CD4-positive, alpha-beta T cell treated with Interleukin-4 for 1 hour (primary cell): ENCODE measurements at places on chromosomes 13 and 19.

DNA sequence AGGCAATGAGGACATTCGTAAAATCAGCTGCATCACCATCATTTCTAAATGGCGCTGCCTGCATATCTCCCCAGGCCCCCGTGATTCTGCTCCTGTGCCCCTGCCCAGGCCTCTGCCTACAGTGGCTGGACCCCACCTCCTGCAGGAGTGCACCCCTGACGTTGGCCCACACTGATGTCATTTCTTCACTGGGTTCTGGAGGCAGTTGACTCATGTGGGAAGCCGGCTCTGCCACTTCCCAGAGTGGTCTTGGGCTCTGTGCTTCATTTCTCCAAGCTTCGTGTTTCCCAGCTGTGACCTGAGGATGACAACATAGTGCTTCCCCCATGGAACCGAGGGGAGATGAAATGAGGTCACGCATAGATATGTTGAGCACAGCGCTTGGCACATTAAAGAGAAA lies 19.9 kb downstream of the CCNE1 start:
- no peak for DNase-seq

GRCh38 chr13:109998684-109999533 lies 212.5 kb upstream of the IRS2 start:
- DNase-seq = no peak

DNA sequence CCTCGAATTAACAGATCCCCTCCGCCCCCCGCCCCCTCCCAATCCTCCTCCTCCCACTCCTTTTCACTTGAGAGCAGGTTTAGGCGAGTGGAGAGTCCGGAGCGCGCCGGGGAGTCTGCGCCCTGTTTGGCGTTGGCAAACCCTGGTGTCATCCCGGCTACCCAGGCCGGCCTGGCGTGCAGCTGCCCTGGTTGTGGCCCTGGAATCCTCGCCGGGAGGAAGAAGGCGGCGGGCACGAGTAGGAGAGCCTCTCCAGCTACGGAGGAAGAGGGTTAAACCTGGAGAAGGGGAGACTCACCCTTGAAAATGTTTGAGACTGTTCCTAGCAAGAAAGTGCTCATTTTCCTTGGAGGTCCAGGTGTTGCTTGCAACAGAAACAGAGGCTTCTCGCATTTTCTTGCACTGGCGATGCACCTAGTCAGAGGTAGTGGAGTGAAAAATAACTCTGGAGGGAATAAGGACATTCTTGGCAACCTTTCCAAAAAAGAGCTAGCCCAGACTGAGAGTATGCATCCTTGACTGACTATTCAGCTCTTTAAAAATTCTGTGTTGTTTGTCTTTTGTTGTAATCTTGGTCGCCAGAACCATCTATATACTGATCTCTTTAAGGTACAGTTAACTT lies 1.3 kb upstream of the SOX21 start:
- DNase-seq = no peak

GRCh38 chr13:19183676-19184075 lies 2.1 kb upstream of the TUBA3C start:
- no peak for DNase-seq

DNA sequence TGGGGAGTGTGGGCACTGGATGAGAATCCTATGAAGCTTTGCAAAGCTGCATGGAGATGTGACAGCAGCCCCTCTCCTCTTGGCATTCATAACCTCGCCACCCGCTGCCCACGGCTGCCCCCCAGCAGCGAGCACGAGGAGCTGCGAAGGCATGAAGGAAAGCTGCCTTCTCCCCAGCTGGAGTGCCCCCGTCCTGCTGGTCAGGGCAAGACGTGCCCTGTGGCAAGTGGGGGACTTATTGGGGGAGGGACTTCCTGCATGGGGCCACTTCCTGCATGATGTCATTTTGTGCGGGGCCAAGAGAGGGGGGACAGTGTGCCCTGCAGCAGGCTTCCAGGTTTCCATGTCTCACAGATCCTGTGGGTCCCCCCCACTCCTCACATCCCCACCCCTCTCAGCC lies 85.9 kb downstream of the TSHZ3 start:
- no peak for DNase-seq

DNA sequence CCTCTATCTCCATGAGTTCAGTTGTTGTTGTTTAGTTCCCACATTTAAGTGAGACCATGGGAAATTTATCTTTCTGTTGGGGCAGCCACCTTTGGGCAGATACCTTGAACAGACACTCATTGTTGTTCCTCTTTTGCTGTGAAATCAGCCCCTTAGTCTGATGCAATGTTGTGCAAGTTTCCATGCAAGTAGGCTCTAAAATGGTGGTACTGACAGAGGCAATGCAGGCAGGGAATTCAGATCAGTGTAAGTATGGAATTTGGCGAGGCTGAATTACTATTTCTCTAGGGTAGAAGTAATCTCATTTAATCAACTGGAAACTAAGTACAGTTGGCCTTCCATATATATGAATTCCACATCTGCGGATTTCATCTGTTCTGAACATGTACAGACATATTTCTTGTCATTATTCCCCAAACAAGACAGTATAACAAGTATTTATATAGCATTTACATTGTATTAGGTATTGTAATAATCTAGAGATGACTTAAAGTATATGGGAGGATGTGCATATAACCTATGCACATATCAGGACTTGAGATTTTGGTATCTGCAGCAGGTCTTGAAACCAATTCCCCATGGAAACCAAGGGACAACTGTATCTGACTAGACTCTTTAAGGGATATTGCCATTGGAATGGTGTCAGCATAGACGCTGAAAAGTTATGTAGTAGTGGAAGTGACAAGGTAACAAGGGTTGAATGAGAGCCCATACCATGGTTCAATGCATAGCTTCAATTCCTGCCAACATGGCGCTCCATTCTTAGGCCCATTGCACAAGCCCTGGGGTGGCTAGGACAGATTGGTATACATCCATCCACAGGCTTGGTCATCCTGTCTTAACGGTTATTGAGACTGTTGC lies 281.5 kb upstream of the HTR2A start:
- DNase-seq = no peak

DNA sequence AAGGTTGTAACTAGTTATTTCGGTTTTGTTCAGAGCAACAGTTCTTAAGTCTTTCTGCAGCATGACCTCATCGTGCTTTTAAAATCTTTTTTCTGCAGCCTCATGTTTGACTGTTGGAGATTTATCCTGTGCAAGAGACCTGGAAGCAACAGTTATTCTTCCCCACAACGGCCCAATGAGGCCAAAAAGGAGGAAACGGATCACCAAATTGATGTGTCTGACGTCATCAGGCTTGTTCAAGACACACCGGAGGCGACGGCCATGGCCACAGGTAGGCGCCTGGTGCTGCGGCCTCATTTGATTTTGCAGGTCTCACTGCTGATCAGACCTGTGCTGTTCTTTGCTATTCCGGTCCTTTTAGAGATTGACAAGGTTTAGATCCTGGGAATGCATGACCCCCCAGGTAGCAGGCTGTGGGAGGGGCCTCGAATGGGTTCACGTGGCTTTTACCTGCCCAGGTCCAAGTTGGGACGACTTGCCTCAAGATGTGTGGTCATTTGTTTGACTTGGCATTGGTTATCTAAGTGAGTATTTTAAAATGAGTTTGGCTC lies 66.8 kb upstream of the MCF2L start:
- no peak for DNase-seq

- no peak for DNase-seq
Measured at GRCh38 chr19:30069535-30070197, 127.6 kb downstream of the URI1 start.

GRCh38 chr19:1472231-1473084 lies 6.6 kb downstream of the C19orf25 start:
- DNase-seq = no peak

GRCh38 chr13:38981096-38981495 lies 9.5 kb downstream of the STOML3 start:
- DNase-seq = no peak

GRCh38 chr13:94711561-94712286 lies 621 bp downstream of the SOX21 start:
- no peak for DNase-seq

DNA sequence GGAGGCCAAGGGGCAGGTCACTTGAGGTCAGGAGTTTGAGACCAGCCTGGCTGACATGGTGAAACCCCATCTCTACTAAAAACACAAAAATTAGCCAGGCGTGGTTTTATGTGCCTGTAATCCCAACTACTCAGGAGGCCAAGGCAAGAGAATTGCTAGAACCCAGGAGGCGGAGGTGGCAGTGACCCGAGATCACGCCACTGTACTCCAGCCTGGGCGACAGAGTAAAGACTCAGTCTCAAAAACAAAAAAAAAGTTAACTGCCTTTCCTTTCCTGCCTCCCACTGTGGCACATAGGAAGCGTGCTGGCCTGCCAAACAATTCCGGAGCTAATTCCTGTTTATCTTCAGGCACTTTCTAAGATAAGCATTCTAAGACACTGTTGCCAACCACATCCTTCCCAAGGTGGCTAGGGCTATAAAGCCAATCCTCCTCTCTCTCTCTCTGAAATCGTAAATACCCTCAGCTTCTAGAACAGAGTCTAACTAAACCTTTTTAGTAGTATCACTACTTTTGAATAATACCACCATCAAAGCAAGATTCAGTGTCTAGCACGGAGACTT lies 21.6 kb downstream of the SLC25A30 start:
- no peak for DNase-seq

DNA sequence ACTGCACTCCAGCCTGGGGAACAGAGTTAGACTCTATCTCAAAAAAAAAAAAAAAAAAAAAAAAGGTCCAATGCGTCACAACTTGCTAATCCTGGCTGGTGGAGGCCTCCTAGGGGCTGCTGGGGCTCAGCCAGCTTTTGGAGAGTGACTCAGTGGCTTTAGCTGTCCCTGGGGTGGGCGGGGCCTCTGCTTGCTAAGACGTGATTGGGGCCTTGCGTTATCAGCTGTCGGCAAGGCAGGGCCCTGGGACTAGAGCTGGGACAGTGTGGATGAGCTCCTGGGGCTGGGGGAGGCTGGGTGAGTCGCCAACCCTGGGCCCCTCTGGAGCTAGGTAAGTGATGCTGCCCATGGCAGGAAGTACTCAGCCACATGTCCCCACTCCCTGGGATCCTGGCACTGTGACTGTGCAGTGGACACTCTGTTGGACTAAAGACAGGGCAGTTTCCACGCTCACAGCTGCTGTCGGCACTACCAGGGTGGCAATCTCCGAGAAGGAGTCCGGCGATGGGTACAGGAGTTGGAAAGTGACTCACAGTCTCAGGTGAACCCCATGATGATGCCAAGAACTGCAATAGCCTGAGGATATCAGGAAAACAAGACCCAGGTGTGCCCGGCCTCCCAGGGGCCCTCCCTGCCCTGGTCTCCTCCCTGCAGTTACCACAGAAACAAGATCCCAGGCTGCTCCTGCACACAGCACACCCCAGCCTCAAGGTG lies 32.2 kb downstream of the F2RL3 start:
- no peak for DNase-seq

GRCh38 chr13:25775275-25775674 lies 276.5 kb downstream of the SHISA2 start:
- DNase-seq = no peak

GRCh38 chr19:8478598-8478997 lies 23.8 kb downstream of the PRAM1 start:
- DNase-seq = no peak

GRCh38 chr13:63288576-63288975 lies 1872.9 kb upstream of the PCDH20 start:
- no peak for DNase-seq

DNA sequence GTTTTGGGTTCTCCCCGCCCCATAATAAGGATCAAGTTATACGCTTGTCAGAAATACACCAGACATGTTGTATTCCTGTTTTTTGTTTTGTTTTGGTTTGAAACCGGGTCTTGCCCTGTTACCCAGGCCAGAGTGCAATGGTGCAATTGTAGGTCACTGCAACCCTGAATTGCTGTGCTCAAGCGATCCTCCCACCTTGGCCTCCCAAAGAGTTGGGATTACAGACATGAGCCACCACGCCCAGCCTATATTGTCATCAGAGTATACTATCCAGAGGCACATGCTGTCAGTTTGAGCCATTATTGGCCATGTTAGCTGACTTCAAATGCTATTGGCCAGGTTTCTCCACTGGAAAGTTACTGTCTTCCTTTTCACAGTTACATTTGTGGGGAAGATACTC lies 9.8 kb downstream of the SAFB start:
- DNase-seq = no peak

DNA sequence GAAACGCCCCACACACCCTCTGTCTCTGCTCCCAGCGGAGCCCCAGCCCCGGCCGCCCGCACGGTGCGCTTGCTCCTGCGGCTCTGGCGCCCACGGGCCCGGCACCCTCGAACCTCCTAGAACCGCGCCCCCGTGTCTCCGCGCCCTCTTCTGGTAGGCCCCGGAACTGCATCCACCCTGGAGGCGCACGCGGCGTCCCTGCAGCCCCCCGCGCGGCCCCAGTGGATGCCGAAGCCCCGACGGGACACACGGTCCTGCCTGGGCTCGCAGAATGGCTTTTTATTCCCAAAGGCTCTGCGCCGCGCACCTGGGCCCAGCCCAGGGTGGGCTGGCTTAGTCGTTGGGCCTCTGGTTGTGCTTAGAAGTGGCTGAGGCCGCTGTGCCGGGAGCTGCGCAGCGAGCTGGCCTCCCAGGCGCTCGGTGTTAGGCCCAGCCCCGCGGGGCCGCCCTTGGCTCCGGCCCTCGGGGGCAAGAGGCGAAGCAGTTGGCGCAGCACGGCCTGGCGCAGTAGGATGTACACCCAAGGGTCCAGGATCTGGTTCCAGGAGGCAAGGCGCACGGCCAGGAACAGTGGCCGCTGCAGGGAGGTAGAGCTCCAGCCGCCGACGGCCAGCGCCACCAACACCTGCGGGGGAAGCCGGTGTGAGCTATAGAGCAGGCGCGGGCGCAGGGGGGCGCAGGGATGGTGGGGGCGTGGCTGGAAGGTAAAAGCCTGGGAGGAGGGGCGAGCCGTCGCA lies 2.8 kb downstream of the PTGER1 start:
- peak; percentile 79 for DNase-seq

GRCh38 chr13:114067381-114067885 lies 65.0 kb downstream of the RASA3 start:
- peak; percentile 29 for DNase-seq

DNA sequence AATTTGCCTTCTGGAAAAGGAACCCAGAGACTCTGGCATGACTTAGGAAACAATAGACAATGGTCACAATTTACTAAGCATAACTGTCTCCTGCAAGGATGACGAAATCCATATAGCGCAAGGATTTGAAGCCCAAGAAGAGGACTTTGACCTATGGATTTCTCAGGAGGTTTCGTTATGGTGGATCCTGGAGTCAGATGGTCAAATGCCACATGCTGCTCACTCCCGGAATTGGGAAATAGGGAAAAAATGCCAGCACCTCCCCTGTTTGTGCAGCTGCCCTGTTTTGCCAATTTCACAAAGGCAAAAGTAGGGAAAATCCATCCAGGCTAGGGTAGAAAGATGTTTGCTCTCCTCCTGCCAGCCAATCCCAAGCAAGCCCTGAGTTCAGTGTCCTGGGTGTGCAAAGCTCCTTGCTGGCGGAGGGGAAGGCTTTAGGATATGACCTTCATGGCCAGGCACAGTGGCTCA lies 23.4 kb downstream of the RDH8 start:
- no peak for DNase-seq

GRCh38 chr19:343941-344624 lies 513 bp downstream of the MIER2 start:
- no peak for DNase-seq

DNA sequence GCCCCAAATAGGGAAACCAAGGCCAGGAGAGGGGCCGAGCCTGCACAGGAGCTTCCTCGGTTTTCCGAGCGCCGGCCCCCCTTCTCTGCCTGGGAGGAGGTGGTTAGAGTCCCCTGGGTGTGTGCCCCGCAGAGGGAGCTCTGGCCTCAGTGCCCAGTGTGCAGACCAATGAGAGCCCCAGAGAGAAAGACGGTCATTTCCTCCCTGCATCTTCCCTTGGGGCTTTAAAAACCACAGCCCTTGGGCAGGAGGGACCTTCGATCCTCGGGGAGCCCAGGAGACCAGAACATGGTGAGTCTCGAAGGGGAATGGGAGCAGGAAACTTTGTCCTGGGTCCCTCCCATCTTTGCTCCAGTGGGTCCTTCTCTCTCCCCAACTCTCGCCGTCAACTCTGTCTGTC lies at the start of gene C5AR1:
Gene C5AR1 (plus strand): TSS at position 254 of the 400 bp plus-strand sequence. CDS start 35 bp downstream, at position 289.
- peak; percentile 55 for DNase-seq
